ENCODE measurements at places on chromosomes 11 and 22.

GRCh38 chr11:76736773-76737495 lies 46.2 kb upstream of the TSKU start:
- DNase-seq: no peak

DNA sequence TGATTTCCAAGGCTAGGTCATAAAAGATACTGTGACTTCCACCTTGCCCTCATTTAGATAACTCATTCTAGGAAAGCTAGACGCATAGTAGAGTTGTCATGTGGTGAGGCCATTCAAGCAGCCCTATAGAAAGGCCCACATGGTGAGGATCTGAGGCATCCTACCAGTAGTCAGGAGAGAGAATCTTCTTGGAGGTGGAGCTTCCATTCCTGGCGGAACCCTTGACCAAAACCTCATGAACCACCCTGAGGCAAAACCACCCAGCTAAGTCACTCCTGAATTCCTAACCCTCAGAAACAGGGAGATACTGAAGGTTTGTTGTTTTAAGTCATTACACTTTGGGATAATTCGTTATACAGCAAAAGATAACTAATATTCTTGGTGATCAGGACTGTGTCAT lies 2.9 kb upstream of the HDHD5 start:
- no peak for DNase-seq

GRCh38 chr22:50570861-50571260 lies 7.4 kb downstream of the CPT1B start:
- no peak for DNase-seq

DNA sequence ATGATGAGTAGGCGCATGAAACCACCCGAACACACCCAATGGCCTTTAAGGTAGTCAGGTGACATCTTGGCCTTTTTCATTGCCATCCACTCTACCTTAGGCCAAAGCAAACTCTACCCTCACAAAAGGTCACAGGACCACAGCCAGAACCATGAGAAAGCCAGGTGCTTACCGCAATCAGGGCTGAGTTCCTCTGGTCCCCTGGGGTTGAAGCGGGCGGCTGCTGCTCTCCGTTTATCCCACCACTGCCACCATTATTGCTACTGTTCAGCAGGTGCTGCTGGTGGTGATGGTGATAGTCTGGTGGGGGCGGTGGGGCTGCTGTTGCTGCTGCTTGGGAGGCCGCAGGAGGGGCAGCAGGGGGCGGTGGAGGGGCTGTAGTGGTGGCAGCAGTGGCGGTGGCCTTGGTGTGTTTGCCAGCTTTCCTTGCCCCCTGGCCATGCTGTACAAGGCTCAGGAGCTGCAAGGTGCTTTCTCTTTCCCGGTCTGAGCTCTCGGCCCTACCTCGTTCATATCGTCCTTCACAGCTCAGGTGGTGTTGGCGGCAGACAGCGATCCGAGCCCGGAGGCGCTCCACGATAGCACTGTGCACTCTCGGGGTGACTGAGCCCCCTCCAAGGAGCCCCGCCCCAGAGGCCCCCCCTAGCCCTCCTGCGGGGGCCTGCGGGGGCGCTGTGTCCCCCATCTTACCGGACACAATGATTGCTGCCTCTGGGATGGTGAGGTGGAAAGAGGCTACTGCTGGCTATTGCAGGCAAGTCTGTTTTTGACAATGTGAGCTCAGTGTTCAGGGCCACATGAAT lies 1.6 kb downstream of the MAML2 start:
- peak; percentile 50 for DNase-seq

DNA sequence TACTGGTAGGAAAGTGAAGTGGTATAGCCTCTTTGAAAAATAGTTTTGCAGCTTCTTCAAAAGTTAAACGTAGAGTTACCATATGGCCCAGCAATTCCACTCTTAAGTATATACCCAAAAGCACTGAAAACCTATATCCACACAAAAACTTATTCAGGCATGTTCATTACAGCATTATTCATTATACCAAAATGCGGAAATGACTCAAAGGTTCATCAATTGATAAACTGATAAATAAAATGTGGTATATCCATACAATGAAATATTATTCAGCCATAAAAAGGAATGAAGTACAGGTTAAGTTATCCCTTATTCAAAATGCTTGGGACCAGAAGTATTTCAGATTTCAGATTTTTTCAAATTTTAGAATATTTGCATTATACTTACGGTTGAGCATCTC lies 35.8 kb upstream of the UBASH3B start:
- no peak for DNase-seq

DNA sequence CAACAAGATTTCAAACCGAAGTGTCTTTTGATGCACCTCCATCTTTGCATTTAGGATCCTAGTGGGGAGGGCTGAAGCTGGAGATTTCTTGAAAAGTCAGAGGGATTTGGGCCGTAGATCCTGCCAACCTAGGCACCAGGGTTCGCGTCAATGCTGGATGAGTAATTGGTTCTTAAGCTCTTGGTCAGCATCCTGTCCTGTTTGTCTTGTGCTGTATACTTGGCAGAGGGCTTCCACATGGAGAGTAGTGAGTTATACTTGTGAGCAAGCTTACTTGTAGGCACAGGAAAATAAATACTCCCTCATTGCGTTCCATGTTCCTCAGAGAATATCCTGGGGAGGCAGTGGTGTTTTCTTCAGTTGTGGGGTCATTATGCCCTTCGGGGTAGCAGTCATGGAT lies 12.6 kb downstream of the INSC start:
- peak; percentile 41 for DNase-seq

- peak; percentile 87 for DNase-seq
Observed at GRCh38 chr11:66068923-66069714, 953 bp upstream of the PACS1 start.

- DNase-seq: no peak
Observed at GRCh38 chr11:114964676-114965214, 286.4 kb downstream of the NXPE2 start.

- DNase-seq: no peak
Observed at GRCh38 chr11:85709941-85710702, 24.1 kb upstream of the CCDC89 start.

DNA sequence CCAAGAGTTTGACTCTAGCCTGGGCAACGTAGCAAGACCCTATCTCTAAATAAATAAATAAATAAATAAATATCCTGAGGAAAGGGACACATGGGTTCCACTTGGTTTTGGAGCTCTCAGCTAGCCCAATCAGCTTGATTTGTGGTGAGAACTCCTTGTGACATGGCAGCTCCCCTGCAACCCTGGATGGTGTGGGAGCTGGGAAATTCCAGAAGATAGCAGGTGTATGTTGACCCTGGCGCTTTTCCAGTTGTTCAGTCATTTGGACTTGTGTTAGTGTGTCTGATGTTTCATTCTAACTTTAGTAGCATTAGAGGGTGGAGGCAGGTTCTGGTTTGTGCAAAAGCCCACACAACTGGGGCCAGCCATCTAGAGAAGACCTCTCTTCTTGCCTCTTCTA lies 148.5 kb upstream of the NCAM1 start:
- no peak for DNase-seq

- peak; percentile 13 for DNase-seq
Observed at GRCh38 chr22:32911503-32911902, 110.0 kb downstream of the TIMP3 start.

GRCh38 chr22:50602338-50602700 lies 1.7 kb downstream of the MAPK8IP2 start:
- DNase-seq: no peak

DNA sequence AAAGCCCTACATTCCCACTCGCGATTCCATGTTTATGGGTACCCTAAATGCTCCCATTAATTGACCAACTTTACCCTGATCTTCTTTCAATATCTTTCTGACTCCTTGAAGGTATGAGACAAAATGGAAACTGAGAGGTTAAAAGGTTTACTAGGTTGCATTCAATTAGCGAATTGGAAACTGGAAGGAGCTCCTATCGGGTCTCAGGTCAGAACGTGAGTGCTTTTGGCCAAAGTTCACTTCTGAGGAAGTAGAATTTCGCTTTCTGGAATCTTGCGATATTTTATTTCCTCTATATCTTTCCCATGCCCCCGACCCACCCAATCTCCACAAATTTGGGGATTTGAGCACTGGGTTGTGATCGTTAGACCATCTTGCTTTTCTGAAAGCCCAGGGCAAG lies 2.6 kb downstream of the EHF start:
- DNase-seq: no peak

- no peak for DNase-seq
Observed at GRCh38 chr11:69135420-69136363, 20.0 kb upstream of the SMIM38 start.

- DNase-seq: no peak
Observed at GRCh38 chr11:109933126-109933525, 160.1 kb upstream of the ZC3H12C start.

DNA sequence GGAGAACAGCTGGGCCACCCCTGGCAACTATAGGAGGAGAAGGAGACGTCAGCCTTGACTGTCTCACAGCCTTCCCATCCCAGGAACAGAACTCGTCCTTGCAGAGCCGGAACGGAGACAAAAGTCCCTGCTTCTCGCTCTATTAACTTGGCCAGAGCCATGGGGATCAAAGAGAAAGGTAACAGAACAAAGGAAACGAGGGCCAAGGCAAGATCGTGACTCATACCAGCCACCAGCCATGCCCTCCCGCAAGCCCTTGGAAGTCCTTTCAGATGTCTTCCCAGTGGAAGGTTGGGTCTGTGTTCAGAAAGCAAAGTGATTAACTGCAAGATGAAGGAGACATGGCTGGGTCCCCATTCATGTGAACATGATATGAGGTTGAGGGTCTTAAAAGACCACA lies 64.7 kb downstream of the PDE2A start:
- no peak for DNase-seq

GRCh38 chr22:24043958-24044357 lies 32.9 kb downstream of the CABIN1 start:
- DNase-seq: no peak

- no peak for DNase-seq
Observed at GRCh38 chr11:88522624-88523385, 185.3 kb upstream of the CTSC start.

DNA sequence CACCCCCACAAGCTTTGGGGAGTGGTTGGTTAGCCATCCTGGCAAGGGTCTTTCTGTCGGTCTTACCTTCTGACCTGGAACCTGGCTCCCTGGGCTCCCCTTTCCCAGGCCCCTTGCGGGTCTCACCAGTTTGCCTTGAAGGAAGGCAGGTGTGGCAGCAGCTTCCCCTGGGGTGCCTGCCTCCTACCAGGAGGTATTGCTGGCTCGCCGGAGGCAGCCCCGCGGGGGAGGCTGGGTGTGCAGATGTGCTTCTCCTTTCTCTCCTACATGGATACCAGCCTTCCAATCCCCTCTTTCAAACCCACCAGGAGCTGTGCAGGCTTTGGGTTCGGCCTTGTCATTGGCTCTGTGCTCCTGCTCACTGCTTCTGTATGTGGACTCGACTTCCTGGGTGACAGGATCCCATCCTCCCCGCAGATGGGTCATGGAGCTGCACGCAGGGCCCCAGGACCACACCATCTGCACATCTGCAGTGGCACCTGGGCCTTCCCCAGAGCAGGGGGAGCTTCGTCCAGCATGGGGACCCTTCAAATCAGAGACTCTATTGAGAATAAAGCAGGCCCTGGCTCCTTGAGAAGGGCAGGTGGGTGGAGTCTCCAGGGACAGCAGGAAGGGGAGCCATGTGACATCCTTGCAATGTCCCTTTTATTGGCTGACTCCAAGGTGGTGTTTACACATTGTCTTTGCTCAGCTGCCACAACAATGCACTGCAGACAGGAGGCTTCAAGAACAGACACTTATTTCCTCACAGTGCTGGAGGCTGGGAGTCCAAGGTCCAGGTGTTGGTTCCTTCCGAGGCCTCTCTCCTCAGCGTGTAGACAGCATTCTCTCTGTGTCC lies 592.0 kb downstream of the BRD1 start:
- no peak for DNase-seq

DNA sequence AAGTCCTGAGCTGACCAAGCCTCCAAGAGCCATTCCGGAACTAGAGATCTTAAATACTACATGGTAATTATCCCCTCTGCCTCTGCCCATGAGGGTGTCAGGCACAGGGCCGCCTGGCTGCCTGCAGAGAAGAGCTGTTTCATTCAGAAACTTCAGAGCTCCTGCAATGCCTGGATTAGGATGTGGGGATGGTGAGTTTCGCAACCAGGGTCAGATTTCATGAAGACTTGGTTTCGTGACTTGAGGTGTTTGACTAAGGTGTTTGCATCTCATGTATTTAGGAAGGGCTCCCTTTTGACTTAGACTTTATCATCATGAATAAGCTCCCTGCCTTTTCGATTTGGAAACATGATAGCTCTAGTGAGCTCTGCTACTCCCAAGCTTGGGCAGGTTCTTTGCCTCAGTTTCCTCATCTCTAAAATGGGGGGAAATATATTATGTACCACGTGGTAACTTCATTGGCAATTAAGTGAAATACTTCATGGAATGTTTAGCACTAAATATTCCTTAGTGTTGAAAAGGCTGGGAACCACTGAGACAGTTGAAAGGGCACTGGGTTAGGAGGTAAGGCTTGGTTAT lies 9.1 kb downstream of the TIMP3 start:
- DNase-seq: no peak

DNA sequence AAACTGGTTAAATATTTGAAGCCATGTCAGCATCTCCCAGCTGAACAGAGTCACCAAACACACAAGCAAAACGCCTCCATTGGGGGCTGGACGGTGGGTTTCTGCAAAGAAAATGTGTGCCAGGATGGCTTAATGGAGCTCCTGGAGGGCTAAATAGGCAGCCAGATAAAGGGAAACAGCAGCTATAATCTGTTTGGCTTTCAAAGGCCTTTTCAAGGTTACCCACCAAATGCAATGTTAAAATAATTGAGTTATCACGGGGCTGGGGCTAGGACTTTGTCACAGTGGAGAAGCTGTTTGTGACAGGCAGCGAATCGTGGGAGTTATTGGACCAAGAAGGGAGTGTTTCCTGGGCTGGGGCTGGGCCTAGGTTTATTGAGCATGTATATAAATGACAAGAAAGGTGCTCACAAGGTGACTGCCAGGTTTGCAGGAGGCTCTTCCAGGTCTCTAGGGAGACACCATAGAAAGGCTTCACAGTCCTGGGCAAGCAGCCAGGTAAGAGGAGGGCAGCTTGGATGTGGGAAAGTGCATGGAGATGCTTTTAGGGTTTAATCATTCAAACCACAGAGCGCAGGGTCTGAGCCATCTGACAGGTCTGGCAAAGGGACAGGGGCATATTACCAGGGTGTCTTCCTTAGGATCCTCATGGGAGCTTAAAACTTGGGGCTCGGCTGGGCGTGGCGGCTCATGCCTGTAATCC lies 28.3 kb downstream of the GRIK4 start:
- peak; percentile 71 for DNase-seq

DNA sequence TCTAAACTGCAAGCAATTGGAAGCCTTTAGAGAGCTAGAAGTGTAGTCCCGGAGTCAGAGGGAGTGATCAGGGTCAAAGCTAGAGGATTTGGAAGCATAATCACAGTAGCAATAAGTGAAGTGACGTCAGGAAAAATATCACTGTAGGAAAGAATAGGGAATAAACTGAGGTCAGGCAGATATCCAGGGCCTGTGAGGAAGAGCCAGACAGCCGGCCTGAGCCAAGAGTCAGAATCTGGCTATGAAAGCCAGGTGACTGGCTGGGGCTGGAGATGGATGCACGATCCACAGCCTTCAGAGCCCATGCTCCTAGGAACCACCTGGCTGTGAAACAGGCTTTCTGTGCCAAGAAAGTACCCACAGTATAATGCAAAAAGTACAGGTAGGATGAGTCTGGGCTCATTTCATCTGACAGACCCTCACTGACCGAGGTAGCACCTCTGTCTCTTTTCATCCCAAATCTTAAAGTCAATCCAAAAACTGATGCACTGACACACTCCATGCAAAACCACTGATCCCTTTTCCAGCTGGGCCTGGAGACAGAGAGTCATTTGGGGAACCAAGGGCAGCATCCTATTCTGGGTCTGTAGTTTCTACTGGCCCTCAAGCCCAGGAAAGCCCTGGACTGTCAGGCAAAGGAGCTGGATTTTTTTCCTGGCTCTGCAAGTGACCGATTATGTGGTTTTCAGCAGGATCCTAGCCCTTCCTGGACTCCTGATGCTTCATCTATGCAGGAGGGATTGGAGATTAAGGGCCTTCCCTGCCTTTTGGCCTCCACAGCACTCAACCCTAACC lies 21.3 kb downstream of the TRIM66 start:
- DNase-seq: no peak

Measured in fibroblast of skin of scalp (primary cell).